Amygdala (tissue), 56 donors: ENCODE measurements at places on chromosomes 4 and X.

GRCh38 chr4:75660491-75660890 is 12.7 kb downstream of the G3BP2 start:
- DNase-seq, result no peak

DNA sequence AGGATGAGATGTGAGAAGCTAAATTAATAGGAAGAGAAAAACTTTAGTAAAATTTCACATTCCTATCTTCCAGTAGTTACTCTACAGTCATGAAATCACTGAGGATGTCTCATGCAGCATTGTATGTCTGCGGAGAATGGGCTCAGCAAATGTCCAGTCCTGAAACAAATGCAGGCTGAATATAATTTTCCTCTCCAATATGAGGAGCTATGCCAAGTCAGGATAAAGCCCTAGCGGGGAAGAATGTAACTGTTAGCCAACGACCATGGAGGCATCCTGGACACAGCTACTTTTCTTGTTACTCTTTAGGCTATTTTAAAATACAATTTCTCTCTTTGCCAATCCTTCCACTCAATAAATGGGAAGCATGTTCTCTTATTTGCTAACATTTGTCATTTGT is 127.7 kb downstream of the PRKX start:
- no peak for DNase-seq

DNA sequence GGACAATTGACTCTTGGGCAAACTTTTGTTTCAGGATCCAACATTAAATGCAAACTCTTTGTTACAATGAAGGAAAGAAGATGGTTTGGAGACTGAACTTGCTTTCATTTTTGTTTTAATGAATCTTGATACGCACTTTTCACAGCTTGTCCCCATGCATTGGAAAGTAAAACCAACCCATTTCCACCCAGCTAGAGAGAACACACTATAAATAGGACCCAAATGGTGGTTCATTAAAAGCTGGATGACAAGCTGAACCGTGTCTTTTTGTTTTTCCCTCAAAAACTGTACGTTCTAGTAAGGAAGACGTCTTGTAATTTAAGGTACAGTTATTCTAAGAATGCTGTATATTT is 95.3 kb upstream of the EGFL6 start:
- DNase-seq, result no peak

- no peak for DNase-seq
These were observed 10.1 kb downstream of the PSAPL1 start for GRCh38 chr4:7424553-7425111.

GRCh38 chrX:68284281-68284904 is 148.9 kb downstream of the OPHN1 start:
- no peak for DNase-seq

DNA sequence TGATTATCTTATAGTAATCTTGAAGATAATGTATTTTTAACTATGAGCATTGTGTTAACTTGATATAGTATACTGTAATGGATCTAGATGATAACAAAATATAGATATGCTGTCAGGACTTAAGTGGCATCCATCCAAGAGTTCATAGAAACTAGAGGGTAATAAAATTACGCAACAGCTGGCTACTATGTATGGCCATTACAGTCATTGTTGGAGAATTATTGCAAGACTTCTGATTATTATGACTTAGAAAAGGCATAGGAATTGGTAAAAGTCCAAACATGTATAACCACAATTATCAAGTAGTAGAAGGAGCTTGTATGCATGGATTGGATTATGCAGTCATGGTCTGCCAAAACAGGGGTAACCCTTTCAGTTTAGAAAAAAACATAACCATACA is 9.5 kb downstream of the OGT start:
- no peak for DNase-seq

DNA sequence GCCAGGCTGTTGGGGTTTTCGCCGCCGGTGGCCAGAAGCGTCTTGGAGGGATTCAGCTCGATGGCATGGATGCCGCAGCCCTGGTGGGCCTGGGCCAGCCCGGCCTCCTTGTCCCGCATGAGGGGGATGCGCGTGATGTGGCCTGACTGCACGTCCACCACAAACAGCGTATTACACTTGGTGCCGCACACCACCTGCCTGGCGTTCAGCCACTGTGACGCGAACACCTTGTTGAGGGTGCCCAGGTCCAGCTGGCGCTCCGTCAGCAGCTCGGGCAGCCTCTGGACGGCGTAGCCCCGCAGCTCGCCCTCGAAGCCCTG is 728 bp downstream of the DCAF12L2 start:
- no peak for DNase-seq

GRCh38 chr4:183588169-183588675 is 70.8 kb downstream of the RWDD4 start:
- peak; percentile 32 for DNase-seq

DNA sequence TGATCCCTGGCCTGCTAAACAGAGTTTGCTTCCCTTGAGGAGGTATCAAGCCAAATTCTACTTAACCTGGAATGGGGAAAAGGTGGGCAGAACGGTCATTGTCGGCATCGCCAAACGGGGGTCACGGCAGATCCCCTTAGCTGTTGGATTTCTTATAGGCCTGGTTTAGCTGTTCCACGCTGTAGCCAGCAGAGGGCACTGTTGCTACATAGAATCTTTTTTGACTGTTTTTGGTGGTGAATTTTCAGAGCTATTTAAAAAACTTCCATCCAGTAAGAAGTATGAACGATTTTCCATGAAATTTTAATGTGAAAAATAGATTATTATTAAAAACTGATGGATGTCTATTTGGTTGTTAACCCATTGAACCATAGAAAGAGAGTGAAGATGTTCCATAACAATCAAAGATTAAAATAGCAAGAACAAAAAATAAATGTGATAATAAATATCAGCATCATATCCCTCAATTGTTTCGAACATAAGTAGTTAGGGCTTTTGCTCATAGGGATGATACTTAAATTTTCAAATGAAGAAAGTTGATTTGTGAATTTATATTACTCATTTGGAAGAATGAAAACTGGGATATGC is 56.6 kb downstream of the LINC00632 start:
- DNase-seq, result peak; percentile 9

- no peak for DNase-seq
These were observed 7.2 kb downstream of the OCIAD2 start for GRCh38 chr4:48899432-48899749.

DNA sequence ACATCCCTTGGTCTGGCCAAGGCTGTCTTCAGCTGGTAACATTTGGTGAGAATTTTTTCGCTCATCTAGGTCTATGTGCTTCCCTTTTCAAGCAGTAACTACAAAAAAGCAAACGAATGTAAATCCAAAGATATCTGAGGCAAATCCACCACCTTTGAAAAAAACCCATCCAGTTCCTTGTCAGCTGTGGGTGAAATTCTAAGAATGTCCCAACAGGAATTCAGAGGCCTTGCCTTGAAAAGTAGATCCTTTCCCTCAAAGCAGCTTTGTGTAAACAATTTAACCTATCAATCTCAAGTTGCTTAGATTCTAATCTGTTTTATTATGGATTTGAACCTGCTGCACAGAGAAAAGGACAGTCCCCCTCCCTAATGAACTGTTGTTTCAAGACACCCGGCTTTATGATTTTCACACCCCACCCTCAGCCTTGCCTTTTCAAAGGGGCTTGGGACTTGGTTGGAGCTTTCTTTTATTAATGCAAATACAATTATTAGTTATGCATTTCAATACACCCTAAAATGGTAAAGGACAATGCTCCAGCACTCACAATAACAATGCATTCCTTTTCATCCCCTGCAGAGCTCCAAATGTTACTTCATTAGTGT is 166.6 kb downstream of the LDB2 start:
- DNase-seq, result no peak

DNA sequence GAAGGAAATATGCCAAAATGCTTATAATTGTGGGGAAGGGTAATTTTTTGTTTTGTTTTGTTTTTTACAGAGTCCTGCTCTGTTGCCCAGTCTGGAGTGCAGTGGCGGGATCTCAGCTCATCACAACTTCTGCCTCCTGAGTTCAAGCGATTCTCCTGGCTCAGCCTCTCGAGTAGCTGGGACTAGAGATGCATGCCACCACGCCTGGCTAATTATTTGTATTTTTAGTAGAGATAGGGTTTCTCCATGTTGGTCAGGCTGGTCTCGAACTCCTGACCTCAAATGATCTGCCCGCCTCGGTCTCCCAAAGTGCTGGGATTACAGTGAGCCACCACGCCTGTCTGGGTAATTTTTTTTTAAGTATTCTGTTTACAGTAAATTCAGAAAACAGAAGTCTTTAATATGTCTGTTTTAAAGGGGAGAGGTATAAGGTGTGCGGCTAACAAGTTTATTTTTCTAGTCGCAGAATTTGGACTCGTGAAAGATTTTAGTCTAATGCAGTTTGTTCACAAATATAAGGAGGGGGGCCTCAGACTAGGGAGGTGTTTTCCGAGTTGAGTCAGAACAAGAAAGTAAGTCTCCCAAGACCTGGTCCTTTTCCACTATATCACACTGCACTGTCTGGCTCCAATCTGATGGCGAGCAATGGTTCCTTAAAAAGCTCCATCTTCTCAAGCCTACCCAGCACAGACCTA is 1.5 kb downstream of the ACSL1 start:
- DNase-seq, result no peak

- DNase-seq, result no peak
These were observed 222.5 kb upstream of the RPL34 start for GRCh38 chr4:108397850-108398249.

GRCh38 chr4:94346541-94346940 is 3.9 kb upstream of the HPGDS start:
- no peak for DNase-seq

DNA sequence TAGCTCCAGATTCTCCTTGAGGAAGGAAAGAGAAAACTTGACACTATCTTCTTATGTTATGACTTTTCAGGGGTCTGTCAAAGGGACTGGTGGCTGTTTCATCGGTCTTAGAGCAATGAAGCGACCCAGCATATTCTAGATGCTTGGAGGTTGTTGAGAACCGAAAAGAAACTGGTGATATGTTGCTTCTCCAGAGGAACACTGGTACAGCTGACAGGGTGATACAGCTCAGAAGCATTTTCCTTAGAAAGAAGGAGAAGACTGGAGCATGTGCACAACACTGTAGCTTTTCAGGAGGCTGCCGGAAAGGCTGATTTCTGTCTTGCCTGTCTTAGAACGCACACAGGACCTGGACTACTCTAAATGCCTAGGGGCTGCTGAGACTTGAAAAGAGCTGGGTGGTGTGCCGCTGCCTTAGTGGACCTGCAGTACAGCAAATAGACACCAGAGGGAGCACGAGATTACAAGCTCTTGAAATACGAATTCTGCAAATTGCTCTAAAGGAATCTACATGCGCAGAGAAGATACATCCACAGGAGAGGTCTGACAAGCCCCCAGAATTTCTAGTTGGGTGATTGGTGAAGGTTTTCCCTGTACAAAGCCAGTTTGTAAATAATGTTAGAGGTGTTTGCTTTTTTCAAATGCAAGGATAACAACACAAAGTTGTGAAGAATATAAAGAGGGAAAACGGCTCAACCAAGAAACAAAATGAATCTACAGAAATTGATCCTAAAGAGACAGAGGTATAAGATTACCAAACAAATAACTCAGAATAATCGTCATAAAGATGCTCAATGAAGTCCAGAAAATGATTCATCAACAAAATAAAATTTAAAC is 223.1 kb upstream of the DMD start:
- peak; percentile 3 for DNase-seq

DNA sequence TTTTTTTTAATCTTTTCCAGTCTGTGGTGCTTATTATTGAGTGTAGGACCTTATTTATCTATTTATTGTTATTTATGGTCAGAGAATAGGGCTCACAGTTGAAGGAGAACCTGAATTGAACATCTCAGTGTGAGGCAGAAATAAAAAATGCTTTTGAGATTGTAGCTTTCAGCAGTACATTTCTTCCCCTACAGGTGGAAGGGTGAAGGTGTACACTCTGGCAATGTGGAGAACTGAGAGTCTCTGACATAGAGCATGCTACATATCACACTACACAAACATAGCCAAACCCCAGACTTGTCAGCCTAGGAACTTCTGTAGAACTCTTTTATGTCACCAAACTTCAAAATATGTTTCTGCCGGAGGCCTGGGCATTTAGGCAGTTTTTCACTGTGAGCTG is 140.2 kb downstream of the STIM2 start:
- DNase-seq, result no peak

DNA sequence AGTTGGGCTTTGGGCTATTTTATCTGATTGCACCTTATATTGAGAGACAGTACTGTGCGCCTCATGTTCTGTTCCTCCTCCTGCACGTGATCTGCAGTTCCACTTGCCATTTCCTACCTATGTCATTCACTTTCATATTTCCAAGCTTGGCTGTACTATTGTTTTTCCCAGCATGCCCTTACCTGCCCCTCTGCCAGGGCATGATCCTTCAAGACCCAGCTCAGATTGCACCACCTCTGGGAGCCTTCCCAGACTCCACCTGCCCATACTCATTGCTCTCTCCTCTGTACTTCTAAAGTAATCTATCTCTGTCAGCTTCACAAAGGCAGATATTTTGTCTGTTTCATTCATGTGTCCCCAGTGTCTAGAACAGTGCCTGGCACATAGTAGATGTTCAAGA is 11.6 kb downstream of the SLC25A5 start:
- no peak for DNase-seq

DNA sequence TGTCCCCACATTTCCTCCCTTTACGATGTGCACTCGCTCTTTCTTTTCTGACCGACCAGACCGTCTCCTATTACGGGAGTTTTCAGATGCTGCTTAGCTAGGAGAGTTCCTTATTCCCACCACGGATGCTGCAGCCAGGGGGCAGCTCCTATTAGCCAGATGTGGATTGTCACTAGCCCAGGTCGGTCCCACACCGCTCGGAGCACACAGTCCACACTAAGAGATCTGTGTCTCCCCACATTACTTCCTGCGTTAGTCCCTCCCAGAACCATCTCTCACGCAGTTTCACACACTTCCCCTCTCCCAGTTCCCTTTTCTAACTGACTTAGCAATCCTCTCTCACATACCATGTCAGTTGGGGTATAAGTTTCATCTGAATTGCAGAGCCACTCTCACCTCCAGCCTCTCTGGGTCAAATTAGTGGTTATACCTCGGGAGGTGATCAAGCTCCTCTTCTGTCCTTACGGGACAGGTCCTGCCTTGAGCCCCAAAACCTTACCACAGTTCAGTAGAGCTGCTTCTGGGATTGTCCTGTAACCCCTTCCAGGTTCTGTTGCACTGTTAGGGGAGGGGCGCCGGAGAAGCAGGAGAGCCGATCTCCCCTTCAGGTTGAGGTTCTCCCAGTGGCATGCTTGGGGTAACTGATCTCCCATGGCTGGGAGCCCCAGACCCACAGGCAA is 28.2 kb downstream of the SULT1E1 start:
- peak; percentile 6 for DNase-seq

DNA sequence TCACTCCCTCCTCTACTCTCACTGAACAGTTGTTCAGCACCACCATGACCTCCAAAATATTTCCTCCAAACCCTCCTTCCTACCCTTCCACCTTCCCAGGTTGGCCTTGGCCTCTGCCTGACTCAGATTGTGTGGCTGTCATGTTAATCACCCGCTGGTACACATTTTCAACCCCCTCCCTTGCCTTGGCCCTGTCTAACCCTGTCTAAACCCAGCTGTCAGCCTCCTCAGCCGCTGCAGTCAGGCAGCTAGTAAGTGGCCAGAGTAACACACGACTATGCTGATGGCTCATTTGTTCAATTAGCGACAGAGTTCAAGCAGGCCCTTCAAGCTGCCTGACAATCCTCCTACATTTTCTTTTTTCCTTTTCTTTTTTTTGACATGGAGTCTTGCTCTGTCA is 18.0 kb downstream of the ING2 start:
- DNase-seq, result no peak

GRCh38 chrX:107935664-107936433 is 46.3 kb downstream of the TEX13B start:
- DNase-seq, result no peak
